ENCODE measurements at places on chromosomes 2 and 18.

DNA sequence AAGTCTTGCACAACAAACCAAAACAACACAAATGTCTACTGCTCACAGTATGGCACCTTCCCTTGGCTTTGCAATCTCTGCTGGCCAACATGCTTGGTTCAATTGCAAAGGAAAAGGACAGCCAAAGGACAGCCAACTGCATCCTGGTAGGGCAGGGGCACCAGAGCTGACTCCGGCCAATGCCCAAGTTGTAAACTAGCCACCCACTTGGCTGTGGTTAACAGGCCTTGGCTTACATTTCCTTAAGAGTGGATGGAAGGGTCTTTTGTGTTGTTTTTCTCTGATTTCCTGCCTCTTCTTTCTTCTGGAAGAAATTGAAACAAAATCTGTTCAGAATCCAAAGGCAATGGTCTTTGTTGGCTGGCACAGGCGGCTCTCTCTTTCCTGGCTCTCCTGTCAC, 119.1 kb upstream of the TRIB2 start:
- no peak for DNase-seq

- DNase-seq: peak; percentile 52
Measured at GRCh38 chr2:113209011-113209645, 35.4 kb downstream of the PSD4 start.

DNA sequence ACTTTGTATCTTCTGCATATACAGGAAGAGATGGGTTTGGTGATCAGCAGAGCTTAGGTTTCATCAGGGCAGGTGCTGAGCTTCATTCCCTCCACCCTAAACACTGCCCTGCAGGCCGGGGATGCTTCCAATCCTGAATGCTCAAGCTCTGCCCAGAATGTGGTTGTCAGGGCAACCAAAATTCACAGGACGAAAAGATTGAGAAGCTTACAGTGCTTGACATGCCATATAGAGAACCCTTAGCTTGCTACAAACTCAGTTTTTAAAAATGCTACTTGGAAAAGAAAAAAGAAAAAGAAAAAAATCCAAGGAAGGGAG, 65.6 kb downstream of the SH3RF3 start:
- DNase-seq: no peak

DNA sequence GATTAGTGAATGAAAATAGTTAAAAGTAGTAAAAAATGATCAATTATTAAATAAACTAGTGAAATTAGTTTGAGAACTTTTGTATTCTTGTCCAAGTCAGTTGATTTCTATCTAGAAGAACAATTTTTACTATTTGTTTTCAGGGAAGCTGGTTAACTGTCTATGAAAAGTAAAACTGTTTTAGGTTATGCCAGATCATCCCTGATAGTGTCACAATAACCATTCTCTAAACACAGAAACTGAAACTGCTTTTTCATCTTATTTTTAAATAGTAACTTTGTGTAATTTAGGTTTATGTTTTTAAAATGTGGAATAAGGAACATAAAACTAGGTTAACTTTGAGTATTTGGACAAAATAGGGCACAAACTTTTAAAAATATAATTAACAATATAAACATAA, 1087.2 kb downstream of the DPP10 start:
- no peak for DNase-seq

DNA sequence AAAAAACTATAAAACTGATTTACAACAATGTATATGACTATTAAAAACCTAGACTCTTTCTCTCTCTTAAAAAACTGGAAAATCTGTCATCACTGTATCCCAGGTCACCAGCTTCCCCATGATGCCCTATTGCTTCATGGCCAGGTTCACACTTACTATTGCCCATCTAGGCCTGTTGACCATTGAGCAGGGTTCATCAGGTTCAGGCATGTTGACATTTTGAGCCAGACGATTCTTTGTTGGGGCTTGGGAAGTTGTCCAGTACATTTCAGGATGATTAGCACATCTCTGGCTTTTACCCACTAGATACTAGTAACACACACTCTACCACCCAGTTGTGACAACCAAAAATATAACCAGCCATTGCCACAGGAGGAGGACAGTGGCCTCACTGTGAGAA, 26.9 kb upstream of the RAB27B start:
- no peak for DNase-seq

- DNase-seq: no peak
Measured at GRCh38 chr2:101428422-101429176, 41.3 kb upstream of the CREG2 start.

- DNase-seq: no peak
Measured at GRCh38 chr2:39870871-39871270, 91.8 kb upstream of the THUMPD2 start.
